Brain microvascular endothelial cell (primary cell): ENCODE measurements at places on chromosomes 6 and 20.

- peak; percentile 38 for DNase-seq
These were observed 68.3 kb upstream of the BTBD3 start for GRCh38 chr20:11849270-11849915.

- DNase-seq = peak; percentile 11
These were observed 52.1 kb upstream of the VSTM2L start for GRCh38 chr20:37850724-37851355.

GRCh38 chr20:42492290-42492689, 697.4 kb downstream of the PTPRT start:
- no peak for DNase-seq

GRCh38 chr6:2485116-2485515, 239.7 kb upstream of the GMDS start:
- DNase-seq = no peak

DNA sequence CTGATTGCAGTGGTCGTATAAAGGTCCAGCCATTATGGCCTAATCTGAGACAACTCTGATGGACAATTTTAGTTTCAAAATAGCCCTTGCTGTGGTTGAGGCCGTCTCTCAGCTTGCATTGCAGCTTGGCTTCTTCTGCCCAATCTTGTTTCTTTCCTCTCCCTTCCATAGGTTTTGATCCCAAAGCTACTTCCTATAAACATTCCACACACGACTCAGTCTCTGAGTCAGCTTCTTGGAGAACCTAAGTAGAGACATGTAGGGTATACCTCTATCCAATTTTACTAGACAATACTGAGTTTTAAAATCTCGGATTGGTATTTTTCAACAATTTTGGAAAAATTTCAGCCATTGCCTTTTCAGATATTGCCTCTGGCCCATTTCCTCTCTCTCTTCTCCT, 13.4 kb downstream of the IYD start:
- no peak for DNase-seq

DNA sequence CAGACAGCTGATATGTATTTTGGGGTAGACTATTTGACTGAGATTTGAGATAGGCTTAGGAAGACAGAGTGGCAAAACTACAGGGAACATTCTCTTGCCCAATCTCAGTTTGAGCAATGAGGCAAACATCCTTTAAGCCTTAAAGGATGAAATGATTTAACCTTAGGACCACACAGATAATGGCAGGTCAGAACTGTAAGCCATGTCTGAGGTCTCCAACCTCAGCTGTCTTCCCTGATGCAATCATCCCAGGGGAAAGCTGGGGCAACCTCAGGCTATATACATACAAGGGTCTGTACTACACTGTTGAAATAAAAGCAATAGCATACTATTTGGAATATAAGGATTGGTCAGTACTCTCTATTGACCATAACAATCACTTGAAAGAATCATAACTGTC, 83.8 kb upstream of the NUP153 start:
- DNase-seq = no peak

DNA sequence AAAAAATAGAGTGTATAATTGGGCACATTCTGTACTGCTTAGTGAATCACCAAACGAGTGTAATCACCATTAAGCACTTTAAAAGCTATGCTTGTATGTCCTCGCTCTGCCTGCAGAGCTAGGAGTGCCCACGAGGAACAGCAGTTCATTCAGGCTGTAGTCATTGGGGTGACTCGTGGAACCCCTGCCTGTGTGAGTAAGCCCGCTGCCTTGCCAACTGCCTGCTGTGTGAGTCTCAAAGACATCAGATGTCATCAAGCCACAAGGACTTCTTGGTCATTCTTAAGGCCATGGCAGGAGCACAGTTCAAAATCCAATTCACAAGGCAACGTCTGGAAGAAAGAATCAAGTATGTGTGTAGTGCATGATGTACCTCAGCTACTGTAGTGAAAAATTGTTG, 60.4 kb downstream of the FOXO3 start:
- peak; percentile 88 for DNase-seq

DNA sequence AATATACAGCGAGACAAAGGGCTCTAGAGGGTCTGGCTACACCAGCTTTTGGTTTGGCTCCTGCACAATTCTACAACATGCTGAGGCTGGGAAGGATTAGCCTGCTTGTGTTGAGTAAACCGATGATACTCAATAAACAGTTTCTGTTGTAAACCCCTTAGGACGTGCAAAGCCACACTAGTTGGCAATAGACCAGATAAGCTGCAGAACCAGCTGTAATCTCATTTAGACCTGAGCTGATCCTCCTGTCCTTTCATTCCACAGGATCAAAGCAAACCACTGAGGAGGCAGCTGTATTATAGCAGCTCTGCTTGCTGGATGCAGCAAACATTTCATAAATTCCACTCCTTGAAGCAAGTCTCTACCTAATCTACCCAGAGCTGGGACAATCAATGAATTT, 79.7 kb downstream of the MMS22L start:
- DNase-seq = no peak

DNA sequence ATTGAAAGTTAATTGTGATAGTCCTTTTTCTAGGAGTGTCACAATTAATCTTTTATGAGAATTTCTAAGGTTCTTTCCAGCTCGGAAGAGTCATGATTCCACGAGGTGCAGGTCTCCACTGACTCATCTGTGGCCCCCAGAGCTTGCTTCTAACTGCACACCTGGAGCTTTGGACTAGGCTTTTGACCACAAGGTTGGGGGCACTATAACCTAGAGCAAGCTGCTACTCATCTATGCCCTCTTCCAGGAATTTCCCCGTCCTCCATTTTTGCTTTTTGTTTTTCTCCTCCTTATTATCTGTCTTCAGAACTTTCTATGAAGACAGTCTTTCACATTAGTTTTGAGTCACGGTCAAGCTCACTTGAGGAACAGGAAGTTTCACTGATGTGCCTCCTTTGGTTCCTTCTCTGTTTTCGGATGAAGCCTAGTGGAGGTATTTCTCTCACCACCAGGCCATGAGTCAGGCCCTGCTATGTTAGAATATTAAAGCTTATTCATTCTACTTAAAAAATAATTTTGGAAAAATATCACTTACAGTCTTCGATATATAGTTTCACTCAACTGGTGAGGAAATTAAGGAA, 119.2 kb upstream of the INSM1 start:
- no peak for DNase-seq

GRCh38 chr6:36353411-36353915, 16.8 kb upstream of the BNIP5 start:
- no peak for DNase-seq

DNA sequence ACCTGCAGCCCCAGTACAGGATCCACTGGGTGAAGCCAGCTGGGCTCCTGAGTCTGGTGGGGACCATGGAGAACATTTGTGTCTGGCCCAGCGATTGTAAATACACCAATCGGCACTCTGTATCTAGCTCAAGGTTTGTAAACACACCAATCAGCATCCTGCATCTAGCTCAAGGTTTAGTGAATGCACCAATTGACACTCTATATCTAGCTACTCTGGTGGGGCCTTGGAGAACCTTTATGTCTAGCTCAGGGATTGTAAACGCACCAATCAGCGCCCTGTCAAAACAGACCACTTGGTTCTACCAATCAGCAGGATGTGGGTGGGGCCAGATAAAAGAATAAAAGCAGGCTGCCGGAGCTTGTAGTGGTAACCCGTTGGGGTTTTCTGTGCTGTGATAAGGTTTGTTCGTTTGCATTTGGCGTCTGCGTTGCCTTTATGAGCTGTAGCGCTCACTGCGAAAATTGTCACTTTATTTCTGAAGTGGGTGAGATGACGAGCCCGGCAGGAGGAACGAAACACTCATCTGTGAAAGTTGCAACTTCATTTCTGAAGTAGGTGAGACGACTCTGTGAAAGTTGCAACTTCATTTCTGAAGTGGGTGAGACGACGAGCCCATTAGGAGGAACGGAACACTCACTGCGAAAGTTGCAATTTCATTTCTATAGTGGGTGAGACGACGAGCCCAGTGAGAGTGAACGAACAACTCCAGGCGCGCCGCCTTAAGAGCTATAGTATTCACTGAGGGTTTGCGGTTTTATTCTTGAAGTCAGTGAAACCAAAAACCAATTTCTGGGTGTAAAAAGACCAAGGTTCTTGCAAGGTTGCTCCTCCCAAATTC, 31.1 kb downstream of the SERPINB6 start:
- DNase-seq = no peak

DNA sequence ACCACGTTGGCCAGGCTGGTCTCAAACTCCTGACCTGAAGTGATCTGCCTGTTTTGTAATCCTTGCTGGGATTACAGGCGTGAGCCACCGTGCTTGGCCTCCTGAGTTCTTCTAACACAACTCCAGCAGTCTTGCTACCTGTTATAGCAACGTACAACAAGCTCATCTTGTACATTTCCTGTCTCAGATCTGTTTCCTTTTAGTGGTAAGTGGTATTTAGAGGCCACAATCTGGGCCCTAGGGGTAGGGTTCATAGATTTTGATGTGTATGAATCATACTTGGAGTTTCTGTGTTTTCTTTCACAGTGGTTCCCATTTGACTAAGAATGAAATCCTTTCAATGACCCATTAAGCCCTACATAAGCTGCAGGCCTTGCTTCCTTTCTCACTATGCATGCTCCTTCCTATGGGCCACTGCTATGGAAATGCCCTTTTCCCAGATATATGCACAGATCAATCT, 27.1 kb upstream of the SYNCRIP start:
- DNase-seq = peak; percentile 46

DNA sequence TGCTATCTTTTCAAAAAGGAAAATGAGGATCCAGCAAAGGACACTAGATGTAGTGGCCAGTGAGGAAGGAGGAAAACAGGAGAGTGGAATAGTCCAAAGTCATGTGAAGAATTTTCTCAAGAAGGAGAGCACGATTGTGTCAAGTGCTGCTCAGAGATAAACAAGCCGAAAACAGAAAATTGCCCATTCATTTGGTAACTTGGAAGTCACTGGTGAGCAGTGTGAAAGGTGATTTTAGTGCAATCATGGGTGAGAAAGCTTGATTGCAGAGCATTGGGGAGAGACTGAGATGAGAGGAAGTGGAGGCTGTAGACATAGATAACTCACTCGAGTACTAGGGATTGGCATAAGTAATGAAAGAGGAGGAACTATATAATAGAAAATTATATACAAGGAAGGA, 26.0 kb upstream of the PRDM1 start:
- no peak for DNase-seq

DNA sequence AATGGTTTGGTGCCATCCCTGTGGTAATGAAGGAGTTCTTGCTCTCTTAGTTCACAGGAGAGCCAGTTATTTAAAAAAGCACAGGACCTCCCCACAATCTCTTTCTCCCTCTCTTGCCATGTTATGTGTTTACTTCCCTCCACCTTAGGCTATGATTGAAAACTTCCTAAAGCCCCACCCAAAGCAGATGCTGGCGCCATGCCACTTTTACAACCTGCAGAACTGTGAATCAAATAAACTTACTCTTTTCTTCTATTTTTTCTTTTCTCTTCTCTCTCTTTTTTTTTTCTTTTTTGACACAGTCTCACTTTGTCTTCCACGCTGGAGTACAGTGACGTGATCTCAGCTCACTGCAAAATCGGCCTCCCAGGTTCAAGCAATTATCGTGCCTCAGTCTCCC, 508.4 kb upstream of the EPHA7 start:
- DNase-seq = no peak

DNA sequence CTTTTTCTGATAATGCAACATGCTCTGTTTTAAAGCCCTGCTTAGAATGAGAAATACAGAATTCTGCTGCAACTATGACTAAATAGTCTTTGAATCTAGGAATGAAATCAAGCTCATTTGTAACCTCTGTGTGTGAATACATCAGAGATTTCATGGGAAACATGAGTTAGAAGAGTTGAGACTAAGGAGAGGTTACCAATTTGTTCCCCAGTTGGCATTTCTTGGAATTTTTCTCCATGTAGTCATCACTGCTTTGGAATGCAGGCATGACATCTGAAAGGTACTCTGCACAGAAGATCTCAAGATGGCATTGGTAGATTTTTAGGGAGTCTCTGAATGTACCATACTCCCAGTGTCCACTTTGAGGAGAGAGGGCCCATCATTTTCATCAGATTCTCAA, 237.2 kb downstream of the TFAP2A start:
- no peak for DNase-seq

DNA sequence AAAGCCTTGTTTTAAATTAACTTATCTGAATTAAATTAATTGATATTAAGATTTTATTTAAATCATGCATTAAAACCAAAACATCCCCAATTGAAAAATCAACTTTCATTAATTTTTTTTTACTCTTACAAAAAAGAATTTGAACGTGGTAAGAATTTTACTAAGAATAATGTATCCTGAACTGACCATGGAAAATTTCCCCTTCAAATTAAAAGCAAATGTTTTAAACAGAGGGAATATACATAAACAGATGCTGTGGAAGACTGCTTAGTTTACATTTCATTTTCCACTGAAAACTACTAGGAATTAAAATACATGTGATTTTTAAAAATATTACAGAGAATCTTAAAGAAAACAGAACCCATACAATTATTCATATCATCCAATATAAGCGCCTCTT, 2.3 kb downstream of the RNF24 start:
- no peak for DNase-seq

DNA sequence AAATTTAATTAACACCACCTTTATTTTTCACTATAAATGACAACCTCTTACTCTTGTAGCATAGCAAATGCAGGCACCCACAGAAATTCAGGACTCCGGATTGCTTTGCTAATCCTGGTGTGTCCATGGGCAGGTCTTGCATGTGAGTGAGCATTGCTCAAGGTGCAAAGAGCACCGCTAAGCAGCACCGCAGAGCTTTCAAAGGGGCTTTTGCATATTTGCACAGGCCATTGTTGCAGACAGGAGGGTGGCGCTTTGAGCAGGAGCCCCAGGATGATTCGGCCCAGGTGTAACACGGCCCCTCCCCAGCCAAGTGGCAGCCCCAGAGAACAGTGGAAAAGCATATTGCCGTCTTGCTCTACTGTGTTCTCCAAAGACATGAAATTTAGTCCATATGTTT, 293.2 kb downstream of the NRN1 start:
- DNase-seq = no peak

- DNase-seq = peak; percentile 90
These were observed 31.8 kb upstream of the GMPR start for GRCh38 chr6:16206595-16207037.

- DNase-seq = no peak
These were observed 32.4 kb downstream of the PLEKHG1 start for GRCh38 chr6:150631984-150632642.

DNA sequence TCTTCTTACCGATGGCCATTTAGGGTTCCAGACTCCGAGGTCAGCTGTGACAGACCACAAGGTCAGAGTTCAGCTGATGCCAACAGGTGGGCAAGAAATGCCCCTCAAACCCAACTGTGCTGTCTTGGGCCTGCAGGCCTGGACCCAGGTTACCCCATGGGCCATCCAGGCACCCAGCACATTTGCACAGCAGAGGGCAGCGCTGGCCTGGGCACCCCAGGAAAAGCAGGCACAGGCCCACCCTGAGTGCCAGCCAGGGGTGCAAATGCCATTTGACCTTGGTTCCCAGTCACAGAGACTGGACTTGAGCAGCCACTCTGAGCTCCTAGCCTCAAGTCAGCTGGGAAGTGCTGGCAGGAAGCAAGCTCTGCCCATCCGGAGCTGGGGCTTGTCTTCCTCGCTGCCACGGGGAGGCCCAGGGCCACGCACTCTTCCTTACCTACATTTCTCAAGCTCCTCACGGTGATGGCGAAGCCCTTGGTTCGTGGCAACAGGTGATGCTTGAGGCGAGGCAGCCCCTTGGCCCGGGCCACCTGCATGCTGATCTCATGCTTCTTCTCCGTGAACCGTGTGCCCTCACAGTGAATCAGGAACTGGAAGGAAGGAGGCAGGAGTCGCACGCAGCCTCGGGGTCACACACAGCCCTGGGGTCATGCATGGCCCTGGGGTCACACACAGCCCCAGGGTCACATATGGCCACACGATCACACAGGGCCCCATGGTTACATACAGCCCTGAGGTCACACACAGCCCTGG, 120.8 kb downstream of the AGPAT4 start:
- DNase-seq = no peak

- no peak for DNase-seq
These were observed 445.3 kb upstream of the FLRT3 start for GRCh38 chr20:14782731-14783130.
